Esophagus squamous epithelium (tissue), 5 donors: ENCODE measurements at places on chromosomes 7 and 10.

GRCh38 chr10:11145495-11145855 lies 127.8 kb downstream of the CELF2 start:
- no peak for DNase-seq

DNA sequence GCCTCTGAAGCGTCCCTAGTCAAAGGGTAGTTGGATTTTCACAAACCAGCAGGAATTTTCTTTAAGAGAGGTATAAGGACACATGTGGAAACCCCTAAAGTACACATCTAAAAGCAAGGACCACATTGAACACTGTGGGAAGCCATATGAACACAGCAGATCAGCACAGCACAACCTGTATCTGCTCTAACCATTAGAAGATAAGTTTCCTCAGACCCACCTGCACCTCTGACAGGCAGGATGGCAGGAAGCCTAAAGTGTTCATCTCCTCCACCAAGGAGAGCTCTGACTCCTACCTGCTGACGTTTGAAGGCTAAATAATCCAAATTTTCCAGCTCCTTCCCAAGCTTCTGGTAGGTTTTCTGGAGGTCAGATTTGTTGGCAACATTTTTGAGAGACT lies 174.4 kb downstream of the CTNNA3 start:
- no peak for DNase-seq

- DNase-seq: no peak
These were observed 169.0 kb downstream of the MAD1L1 start for GRCh38 chr7:2063563-2064260.

GRCh38 chr10:69696073-69696731 lies 66.2 kb downstream of the FAM241B start:
- no peak for DNase-seq

- DNase-seq: no peak
These were observed 17.4 kb upstream of the IKZF1 start for GRCh38 chr7:50287129-50287528.

DNA sequence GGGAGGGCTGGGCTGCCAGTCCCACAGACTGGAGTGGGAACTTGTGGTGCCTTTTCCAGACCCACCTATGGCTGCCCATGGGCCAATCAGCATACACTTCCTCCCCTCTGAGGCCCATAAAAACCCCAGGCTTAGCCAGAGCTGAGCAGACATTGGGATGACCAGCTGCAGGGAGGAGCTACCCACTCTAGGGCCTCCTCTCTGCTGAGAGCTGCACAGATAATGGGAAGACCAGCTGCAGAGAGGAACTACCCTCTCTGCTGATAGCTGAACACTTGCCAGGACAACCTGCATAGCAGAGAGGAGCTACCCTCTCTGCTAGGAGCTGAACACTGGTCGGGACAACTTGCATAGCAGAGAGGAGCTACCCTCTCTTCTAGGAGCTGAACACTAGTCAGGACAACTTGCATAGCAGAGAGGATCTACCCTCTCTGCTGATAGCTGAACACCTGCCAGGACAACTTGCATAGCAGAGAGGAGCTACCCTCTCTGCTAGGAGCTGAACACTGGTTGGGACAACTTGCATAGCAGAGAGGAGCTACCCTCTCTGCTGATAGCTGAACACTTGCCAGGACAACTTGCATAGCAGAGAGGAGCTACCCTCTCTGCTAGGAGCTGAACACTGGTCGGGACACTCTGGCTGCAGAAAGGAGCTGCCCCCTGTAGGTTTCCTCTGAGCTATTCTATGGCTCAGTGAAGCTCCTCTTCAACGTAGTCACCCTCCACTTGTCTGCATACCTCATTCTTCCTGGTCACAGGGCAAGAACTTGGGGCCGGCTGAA lies 88.3 kb upstream of the CACUL1 start:
- DNase-seq: no peak

GRCh38 chr7:94514140-94514889 lies 4.7 kb downstream of the CASD1 start:
- no peak for DNase-seq

GRCh38 chr7:96388166-96388565 lies 66.3 kb upstream of the SLC25A13 start:
- no peak for DNase-seq

- no peak for DNase-seq
These were observed 77.0 kb downstream of the NKX6-2 start for GRCh38 chr10:132708936-132709335.

DNA sequence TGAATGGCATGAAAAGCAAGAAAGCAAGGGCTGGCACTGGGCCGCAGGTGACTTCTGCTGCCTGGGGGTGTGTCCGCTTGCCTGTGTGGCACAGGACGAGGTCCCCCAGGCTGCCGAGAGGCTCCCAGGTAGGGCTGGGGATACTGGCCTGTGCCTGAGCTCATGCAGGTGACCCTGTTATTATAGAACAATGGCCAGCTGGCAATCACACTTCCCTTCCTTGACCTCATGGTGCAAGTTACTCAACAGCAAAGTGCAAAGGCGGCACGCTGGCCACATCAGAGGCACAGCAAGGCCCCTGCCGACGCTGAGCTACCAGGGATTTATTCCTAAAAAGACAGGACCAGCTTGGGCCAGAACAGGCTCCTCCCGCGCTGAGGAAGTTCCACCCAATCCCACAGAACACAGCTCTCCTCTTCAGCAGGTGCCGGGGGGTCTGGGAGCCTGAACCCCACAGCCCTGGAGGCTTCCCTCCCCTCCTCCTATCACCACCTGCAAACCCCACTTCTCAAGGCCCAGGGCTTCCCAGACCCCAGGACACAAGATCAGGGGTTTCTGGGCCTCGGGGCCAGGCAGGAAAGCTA lies 1.4 kb upstream of the ADAM8 start:
- DNase-seq: no peak

DNA sequence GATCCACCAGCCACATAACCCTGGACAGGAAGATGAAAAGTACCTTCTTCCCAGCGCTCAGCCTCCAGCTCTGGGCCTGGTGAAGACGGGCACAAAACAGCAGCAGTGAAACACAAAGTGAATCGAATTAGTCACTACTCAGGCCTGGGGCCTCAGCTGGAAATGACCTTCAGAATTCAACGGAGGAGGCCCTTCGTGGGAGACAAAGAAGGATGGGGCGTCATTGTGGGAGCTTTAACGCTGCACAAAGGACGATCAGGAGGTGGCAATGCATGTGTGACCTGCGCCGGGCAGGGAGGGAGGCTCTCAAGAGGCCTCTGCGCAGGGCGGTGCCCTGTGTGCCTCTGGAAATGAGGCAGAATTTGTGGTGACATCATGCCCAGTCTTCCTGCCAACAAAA lies 161.9 kb downstream of the DNAJB6 start:
- DNase-seq: no peak
